Skin of body (tissue), 3 donors: ENCODE measurements at places on chromosomes 3 and 15. TPM values are rescaled to one million over a fixed set of nuclear protein-coding genes. Genes with fewer than 3 reads are reported as not detected.

Gene EFHB
- 0.79 TPM for total RNA-seq

Gene JAGN1
- 16.3 TPM for total RNA-seq

DNA sequence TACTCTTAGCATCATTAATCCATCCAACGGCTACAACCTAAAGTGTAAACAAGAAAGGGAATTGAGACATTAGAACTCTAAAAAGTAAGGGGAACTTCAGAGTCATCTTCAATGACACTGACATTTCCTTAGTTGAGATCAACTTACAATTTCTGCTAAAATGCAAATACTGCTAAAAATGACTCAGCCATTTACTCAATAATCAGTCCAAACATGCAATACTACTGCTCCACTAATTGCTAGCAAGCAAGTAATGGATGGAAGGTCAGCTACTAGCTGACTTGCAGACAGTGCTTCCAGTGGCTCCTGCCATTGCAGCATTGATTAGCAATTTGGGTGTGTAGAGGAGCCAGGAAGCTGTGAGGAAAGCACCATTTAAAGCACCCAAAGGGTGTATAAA lies 28.4 kb downstream of the CD200R1L start:
- no peak for DNase-seq

DNA sequence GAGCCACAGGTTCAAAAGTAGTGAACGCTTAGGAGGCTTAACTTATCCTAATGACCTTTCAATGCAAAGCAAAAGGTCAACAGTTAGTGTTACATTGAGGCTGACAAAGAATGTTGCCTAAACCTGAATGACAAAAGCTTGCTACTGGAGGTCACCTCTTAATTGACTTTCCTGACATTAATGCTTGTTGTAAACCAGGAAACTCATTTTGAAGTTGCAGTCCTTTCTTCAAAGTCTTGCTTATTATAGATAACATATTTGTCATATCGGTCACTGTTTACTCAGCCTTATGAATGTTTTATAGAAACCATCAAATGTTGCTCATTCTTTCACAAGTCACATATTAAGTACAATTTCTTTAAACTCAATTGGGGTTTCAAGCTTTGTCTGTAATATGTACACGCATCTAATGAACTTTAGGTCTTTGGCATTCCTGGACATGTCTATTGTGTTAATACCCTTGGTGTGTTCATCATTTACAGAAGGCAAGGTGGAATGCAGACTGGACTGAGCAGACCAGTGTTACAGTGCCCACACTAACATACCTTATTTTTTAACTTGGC lies 488.2 kb upstream of the NECTIN3 start:
- no peak for DNase-seq

- DNase-seq: no peak
These were observed 5.7 kb downstream of the APH1B start for GRCh38 chr15:63283126-63283525.

DNA sequence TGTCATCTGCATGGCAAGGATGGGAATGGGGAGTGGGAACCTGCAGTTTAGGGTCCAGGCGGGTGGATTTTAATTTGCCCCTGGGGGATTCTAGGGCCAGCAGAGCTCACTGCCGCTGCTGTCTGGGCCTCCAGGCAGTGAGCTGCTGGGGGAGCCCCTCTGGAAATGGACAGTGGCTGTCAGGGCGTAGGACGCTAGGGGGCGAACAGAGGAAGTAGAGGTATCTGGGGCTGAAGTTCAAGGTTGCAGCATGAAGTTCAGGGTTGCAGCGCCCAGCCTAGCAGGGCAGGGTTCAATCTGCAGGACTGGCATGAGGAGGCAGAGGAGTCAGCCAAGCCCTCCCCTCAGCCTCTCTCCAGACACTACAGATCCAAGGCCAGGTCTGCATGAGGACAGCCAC lies 49.5 kb downstream of the APBA2 start:
- no peak for DNase-seq

- no peak for DNase-seq
These were observed 97.6 kb downstream of the MEX3B start for GRCh38 chr15:81948222-81948621.
